ENCODE measurements at places on chromosomes 1 and 21. TPM values are rescaled to one million over a fixed set of nuclear protein-coding genes. Genes with fewer than 3 reads are reported as not detected.
A peak's percentile ranks its signal among the peaks of the same experiment; 100 is the strongest.

DNA sequence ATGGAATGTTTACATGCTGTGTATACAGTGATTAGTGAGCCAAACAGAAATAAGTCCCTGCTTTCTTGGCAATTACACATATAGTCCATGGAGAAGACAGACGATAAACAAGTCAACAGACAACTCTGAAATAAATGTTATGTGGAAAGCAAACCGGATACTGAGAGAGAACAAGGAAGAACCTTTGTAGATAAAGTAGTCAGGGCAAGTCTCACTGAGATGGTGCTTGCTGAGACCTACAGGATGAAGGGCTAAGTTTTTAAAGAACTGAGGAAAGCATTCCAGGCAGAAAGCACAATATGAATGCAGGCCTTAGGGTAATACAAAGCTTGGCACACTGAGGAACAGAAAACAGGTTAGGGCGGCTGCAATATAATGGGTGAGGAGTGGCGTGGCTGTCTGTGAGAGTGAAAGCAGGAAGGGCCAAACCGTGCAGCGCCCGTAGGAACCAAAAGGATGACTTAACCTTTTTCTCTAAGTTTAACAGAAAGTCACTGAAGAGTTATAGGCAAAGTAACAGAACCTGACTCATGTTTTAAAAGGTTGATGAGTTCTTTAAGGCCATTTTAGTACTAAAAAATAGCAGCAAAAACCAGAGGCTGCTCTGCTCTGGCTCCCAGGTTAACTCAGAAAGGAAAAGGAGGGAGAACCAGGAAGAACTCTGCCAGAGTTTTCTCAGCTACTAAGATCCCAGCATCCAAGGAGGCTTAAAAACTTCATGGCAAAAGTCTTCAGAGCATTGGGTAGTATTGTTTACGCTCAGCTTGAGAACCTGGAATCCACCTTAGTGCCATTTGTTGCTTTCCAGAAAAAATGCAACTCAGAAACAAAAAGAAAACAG lies 8.7 kb upstream of the TTF2 start:
- DNase-seq = no peak

DNA sequence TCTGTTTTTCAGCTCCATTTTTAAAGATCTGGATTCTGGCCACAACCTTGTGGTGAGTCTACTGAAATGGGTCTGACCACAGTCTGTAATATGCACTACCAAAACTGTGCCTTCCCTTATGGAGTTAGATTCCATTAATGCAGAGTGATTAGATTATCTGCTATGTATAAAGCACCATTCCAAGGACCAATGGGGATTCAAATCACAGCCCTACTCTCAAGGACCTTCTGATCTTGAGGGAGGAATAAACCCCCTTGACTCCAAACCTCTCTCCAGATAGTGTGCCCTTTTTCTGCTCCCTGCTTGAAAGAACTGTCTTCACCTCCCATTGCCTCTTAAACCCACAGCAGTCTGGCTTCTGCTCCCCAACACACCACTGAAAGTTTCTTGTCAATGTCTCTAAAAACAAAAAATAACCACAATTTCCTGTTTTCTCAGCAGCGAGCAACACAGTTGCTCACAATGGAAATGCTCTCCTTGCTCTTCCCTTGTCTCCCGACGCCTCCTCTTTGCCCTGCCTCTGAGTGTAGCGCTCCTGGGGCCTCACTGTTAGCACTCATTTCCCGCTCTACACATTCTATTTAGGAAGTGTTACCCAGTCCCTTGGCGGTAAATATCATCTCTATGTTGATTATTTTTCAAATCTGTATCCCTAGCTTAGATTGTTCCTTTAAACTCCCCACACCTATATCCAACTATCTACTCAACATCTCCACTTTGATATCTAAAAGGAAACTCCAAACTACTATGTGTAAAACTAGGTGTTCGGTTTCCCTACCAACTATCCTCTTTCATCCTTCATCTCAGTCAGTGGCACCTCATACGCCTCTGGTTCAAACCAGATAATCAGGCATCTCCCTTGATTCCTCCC lies 13.6 kb downstream of the PCNX2 start:
- no peak for DNase-seq

DNA sequence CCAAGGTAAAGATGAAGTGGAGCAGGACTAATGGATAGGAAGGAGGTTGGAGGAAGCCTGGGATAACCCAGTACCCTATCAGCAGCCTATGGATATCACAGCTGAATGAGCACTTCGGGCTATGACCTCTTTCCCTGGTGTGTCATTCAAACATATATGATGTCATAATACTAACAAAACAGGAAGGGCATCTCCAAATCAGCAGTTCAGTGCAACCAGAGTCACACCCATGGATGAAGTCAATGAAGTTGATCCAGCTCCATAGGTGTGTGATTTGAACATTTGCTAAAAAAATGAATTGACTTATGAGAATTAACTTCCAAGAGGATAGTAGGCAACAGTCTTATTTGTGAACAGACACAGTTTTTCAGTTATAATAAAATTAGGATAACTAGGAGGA lies 1.7 kb upstream of the C1orf116 start:
- DNase-seq = no peak

Gene GPR25
- not detected for total RNA-seq

GRCh38 chr1:6603915-6604558 lies 1.4 kb upstream of the KLHL21 start:
- peak; percentile 97 for DNase-seq

DNA sequence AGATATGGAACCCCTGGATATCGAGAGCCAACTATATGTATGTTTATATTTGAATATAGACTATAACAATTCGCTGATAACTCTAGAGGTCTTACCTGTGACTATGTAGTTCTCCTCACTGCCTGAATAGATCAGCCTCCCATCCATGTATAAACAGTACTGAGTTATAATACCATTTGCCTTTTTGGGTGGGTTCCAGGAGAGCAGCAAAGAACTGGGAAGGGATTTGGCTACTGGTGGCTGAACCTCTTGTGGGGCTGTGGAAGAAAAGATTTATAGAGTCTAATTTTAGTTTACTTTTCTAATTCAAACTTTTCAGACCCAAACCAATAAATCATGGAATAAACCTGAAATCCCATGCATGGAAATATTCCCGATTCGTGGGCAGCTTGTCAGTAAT lies 376.9 kb downstream of the USH2A start:
- DNase-seq = no peak

DNA sequence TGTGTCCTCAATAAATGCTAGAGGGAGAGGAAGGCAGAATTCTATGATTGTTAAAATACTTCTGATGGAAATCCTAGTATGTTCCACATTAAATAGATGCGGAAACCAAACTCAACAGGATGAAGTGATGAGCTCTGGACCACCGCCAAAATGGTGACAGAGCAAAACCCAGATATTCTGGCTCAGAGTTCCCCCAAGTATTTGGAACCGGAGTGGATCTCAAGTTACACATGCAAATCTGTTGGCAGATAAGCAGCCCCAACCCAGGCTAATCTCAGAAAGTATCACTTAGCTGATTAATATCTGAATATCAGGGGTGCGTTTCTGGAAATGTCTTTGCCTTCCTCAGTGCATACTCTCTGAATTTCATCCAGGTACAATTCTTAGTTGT lies 17.4 kb upstream of the GRHL3 start:
- DNase-seq = no peak

DNA sequence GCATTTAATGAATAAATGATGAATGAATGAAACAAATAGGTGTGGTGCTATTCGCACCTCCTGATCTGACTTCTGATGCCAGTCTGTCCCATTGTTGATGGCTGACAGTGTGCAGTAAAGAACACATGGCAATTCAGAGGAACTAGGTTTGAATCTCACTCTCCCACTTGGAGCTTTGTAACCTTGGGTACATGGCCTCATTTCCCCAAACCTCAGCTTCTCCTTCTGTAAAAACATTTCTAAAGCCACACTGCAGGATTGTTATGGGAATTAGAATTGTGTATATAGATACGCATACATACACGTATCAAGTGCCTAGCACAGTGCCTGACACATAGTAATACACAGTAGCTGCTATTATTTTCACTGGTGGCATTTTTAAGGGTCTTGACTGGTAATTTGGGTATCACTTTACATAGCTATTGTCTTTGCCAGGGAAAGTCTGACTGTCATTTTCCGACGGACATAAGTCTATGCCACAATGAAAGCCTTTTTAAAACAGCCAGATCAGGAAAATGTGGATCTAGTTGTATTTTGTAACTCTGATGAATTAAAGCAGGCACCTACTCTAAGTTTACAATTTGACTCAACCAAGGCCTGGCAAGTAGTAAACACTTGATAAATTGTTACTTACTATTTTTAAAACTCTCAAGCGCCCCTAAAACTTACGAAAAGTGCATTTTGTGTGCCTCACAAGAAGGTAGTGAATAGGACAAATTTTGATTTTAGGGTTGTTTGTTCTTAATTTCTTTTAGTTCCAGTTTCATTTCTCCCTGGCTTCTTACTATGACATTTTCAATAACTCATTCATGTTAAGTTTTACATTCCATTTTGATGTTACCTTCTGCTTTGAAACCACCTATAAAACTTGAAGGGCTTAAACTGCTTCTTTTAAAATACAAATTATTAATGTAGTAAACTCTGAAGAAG lies 164.4 kb downstream of the SDCCAG8 start:
- no peak for DNase-seq

Gene ESPN
- 2.2 TPM for total RNA-seq

Gene ATAD3C
- not detected for total RNA-seq

GRCh38 chr1:160344241-160344640 lies 1.1 kb downstream of the NCSTN start:
- DNase-seq = no peak

DNA sequence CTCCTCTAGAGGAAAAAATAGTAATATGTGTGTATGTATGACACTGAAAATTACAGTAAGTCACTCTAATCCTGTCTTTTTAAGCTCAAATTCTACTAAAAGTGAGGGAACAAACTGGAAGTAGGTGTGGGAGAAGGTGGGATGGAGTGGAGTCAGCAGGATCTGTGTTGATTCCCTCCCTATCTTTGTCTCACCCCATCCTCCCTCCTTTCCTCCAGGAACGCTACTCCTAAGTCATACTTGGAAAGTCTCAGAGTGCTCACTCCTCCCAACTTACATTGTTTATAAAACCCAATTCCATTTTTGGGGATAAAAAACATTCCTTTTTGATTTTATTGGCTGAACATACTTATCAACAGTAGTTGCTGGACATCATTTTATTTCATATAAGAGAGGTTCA lies 14.9 kb upstream of the NUP133 start:
- no peak for DNase-seq

Gene OR2T29
- total RNA-seq = not detected

DNA sequence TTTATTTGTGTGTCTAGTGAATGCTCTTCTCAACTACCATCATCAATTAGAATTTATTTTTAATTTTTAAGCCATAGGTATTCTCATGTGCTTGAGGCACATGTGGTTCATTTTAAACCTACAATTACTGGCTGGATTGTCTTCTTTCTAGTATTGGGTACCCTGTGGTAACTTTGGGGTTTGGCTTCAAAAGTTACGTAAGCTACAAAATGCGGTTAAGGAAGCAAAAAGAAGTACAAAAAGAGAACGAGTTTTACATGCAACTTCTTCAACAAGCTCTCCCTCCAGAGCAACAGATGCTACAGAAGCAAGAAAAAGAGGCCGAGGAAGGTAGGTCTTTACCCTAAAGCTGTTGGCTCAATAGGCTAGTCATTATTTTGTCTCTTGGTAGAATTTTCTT lies 25.8 kb downstream of the MACO1 start:
- no peak for DNase-seq

- DNase-seq = no peak
Observed at GRCh38 chr1:161013131-161013487, 7.8 kb downstream of the F11R start.

- DNase-seq = peak; percentile 91
Observed at GRCh38 chr1:70410604-70411359, at the start of gene CTH. TSS of gene CTH (plus strand) at chr1:70411268. CDS start at chr1:70411416, 148 bp downstream.

GRCh38 chr1:26731233-26731902 lies 35.6 kb downstream of the ARID1A start:
- no peak for DNase-seq

Gene A3GALT2
- total RNA-seq = not detected

DNA sequence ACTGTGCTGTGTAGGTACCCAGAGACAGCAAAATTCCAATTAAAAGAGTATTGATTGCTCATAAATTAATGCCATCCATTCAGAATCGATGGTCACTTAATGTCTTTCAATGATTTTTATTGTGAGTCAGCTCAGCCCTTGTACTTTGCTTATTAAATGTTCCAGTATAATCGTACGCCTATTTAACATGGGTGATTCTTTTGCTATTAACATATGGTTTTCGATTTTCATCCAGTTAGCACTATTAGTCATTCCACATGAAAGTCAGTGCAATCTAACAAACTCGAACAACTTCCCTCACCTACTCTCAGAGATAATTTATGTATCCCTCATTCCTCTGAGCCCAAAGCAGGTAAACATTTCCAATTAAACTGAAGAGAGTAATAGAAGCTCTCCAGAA lies 109.6 kb upstream of the APP start:
- DNase-seq = no peak

DNA sequence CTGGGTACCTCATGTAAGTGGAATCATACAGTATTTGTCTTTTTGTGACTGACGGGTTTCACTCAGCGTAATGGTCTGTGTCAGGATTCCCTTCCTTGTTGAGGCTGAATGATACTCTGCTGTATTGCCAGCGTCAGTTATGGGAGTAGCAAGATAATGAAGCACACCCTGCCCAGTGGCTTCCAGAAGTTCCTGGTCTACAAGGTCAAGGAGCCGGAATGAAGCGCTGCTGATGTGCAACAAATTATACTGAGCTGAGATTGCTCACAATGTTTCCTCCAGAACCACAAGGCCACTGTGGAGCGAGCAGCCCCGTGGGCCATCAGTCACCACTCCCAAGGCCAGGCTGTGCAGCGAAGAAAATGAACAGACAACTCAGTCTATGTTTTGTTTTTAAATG lies 24.0 kb upstream of the TDRD10 start:
- DNase-seq = no peak

Gene KLHDC8A
- not detected for total RNA-seq
